HS-5 (cell line): ENCODE measurements at places on chromosomes 12 and 14.

DNA sequence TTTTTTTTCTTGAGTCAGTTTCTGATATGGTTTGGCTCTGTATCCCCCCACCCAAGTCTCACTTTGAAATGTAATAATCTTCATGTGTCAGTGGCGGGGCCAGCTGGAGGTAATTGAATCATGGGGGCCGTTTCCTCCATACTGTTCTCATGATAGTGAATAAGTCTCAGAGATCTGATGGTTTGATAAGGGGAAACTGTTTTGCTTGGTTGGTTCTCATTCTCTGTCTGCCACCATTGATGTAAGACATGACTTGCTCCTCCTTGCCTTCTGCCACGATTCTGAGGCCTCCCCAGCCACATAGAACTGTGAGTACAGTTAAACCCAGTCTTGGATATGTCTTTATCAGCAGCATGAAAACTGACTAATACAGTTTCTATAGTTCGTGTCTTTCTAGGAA lies 42.9 kb downstream of the WNK1 start:
- DNase-seq: no peak

DNA sequence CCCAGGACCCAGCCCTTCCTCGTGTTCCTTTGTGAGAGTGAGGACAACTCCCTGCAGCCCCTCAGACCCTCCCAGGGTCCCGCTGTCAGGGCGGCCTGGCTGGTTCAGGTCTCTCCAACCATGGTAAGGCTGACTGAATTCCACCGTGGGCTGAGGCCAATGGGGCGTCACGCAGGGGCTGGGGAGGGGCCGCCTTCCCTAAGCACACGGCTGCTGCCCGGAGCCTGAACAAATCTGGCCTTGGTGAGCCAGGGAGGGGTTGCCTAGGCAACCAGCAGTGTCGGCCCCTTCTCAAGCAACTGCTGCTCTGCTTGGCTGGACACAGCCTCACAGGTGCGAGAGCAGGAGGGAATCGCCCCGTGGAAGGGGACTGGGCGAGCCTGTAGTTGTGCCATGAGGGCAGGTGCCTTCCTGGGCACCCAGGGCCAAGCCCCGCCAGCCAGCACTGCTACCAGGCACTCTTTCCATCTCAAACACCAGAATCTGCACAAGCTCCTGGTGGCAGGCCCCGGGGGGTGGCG lies 37.0 kb upstream of the GALNT9 start:
- DNase-seq: no peak

DNA sequence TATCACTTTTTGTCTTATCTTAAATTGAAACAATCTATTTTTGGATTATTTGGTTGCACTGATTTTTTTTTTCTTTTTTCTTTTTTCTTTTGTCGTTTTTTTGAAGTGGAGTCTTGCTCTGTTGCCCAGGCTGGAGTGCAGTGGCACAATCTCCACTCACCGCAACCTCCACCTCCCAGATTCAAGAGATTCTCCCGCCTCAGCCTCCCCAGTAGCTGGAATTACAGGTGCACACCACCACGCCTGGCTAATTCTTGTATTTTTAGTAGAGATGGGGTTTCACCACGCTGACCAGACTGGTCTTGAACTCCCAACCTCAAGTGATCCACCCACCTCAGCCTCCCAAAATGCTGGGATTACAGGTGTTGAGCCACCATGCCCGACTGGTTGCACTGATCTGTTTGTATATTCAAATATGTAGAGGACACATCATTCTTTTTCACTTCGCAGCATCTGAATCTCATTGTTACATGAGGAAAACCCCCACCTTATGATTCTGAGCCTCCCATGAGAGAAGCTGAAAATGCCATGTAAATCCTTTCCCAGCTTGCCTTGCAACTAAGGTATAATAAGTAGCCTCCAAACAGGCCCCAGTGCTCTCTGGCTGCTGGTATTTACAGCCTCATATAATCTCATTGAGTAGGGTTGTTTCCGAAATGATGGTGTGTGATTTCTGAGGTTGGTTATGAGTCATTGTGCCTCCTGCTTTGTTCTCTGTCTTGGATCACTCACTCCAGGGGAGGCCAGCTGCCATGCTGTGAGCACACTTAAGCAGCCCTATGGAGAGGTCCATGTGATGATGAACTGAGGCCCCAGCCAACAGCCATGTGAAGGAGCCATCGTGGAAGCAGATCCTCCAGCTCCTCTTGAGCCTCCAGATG lies 5.2 kb upstream of the HSP90B1 start:
- peak; percentile 26 for DNase-seq

DNA sequence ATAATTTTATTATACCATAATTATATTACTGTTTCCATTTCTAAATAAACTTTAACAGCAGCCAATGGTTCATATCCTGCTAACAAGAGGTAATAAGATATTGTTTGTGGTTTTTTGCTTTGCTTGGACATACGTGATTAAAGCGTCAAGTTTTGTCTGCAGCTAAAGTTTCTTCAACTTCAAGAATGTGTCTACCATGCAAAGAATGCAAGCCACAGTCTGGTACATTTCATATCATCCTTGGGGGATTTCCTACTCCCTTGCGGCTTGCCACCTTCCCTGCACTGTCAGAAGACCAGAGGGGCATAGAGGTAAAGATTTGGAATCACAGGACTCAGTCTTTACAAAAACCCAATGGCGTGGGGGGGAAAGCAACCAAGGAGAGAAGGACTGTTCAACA lies 125.2 kb downstream of the MED13L start:
- DNase-seq: no peak
